ENCODE measurements at places on chromosomes 6 and 20. TPM values are rescaled to one million over a fixed set of nuclear protein-coding genes. Genes with fewer than 3 reads are reported as not detected.

GRCh38 chr6:54920628-54921027 is 74.1 kb downstream of the FAM83B start:
- H3K36me3 ChIP-seq: no peaks in the 10 kb centered on the region
- no peak for DNase-seq
- no peak overlapping the region for H3K4me3 ChIP-seq
- H3K27ac ChIP-seq: no peak overlapping the region
- no peaks in the 10 kb centered on the region for H3K4me1 ChIP-seq

The IL17F gene
- total RNA-seq: not detected

The OTOR gene
- not detected for total RNA-seq

GRCh38 chr20:768426-768978 is at the start of gene SLC52A3:
Gene SLC52A3, minus strand, starts transcription at chr20:768500. Its CDS starts 2,726 bp downstream, at chr20:765774.
- H3K4me3 ChIP-seq: peak within 1 kb of the TSS; percentile 44
- peak; percentile 89 for DNase-seq
- no peaks in the 10 kb centered on the region for H3K4me1 ChIP-seq

GRCh38 chr6:144646093-144647056 is 361.2 kb downstream of the UTRN start:
- H3K27me3 ChIP-seq: no peaks in the 10 kb centered on the region
- H3K27ac ChIP-seq: no peak overlapping the region
- H3K36me3 ChIP-seq: no peaks in the 10 kb centered on the region
- no peak overlapping the region for H3K4me3 ChIP-seq

The RBM24 gene
- total RNA-seq: 10.2 TPM

- H3K36me3 ChIP-seq: no peaks in the 10 kb centered on the region
- no peaks in the 10 kb centered on the region for H3K27me3 ChIP-seq
- H3K4me1 ChIP-seq: no peaks in the 10 kb centered on the region
- no peak overlapping the region for H3K27ac ChIP-seq
These were observed 27.5 kb downstream of the MAN1A1 start for GRCh38 chr6:119322034-119322433.

- no peak overlapping the region for H3K27ac ChIP-seq
These were observed 205.7 kb downstream of the OTOR start for GRCh38 chr20:16953858-16954257.

DNA sequence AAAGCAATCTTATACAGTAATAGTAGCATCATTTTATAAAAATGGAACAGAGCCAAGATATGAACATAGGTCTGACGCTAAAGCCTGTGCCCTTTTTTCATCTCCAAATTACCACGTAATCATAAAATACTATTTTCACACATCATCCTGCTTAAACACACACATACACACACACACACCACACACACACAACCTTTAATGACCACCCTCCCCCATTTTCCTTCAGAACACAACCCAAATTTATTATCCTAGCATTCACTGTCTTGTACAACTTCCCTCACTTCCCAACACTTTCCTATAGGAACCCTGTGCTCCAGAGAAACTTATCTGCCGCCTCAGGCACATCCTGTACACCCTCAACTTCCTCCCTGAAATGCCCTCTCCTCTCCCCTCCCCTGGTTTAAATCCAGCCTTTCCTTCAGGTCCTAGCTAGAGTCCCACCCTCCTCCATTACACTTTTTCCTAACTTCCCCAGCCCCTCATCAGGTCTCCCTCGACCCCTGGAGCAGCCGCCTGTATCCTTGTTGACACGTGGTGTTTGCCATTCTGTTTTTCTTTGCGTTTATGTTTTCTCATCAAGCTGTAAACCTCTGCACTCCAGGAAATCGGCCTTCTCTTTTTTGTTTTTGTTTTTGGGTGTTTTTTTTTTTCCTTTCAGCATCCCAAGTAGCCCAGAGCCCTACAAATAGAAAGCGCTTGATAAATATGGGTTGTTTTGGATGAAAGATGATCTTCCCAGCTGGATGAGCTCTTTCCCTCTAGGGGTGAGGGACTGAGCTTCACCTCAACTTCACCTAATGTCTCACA is 968 bp upstream of the MMP24 start:
- peaks cover 9% of the 10 kb centered on the region for H3K27me3 ChIP-seq
- H3K4me1 ChIP-seq: peaks cover 7% of the 10 kb centered on the region
- H3K27ac ChIP-seq: no peak overlapping the region
- no peak for DNase-seq

DNA sequence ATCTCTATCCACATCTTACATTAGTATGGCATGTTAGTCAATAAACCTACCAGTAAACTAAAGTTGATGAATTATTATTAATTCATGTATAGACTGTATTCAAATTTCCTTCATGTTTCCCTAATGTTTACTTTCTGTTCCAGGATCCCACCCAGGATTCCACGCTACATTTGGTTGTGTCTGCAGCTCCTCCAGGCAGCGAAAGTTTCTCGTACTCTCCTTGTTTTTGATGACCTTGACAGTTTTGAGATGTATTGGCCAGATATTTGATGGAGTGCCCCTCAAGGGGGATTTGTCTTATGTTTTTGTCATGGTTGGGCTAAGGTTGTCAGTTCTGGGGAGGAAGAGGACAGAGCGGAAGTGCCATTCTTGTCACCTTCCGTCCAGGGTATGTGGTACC is 445.2 kb upstream of the CDH4 start:
- no peak overlapping the region for H3K27ac ChIP-seq
- DNase-seq: no peak
- H3K4me1 ChIP-seq: no peaks in the 10 kb centered on the region
- H3K27me3 ChIP-seq: no peaks in the 10 kb centered on the region
- H3K36me3 ChIP-seq: no peaks in the 10 kb centered on the region

The SLC29A1 gene
- total RNA-seq: 45.2 TPM

The C20orf202 gene
- total RNA-seq: 0.55 TPM

- peaks cover 77% of the 10 kb centered on the region for H3K27me3 ChIP-seq
- H3K27ac ChIP-seq: no peak overlapping the region
- peaks cover 9% of the 10 kb centered on the region for H3K4me1 ChIP-seq
- H3K36me3 ChIP-seq: no peaks in the 10 kb centered on the region
- DNase-seq: no peak
These were observed 3.0 kb upstream of the LINC00237 start for GRCh38 chr20:21109144-21109543.

The FRK gene
- 24.3 TPM for total RNA-seq

DNA sequence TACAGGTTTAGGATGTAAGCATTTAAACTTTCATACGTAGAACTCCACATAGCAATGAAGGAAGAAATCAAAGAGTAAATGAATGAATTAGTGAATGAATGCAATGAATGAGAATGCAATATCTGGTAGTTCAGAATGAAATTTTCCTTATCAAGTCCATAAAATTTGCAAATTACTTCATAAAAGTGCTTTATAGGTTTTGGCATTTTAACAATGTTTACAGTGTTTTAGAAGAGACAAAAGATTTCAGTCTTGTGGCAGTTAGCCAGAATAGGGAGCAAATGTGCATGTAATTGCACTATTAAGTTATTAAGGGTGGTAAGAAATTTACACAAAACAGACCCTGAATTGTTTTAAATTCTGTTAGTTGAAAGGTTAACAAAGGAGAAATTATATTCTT is 739.4 kb upstream of the FLRT3 start:
- peaks cover 7% of the 10 kb centered on the region for H3K4me1 ChIP-seq
- no peak for DNase-seq
- H3K27me3 ChIP-seq: peaks cover 4% of the 10 kb centered on the region
- H3K36me3 ChIP-seq: no peaks in the 10 kb centered on the region
- H3K4me3 ChIP-seq: no peak overlapping the region

DNA sequence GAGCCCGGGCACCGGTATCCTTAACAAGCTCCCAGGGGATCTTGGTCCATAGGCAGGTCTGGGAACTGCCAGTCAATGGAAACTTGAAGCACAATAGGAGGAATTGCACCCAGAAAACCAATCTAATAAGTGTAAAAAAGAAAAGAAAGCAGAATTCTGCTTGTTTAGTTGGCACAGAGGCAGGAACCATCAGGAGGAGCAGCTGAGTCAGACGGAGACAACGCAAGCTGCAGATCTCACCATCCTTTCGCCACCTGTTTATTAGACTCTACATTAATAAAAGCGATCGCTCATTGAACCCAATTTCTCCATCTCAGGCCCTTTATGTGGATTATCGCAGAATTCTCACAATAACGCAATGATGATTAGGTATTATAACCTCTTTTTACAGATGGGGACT is 9.8 kb downstream of the ZFP64 start:
- no peaks in the 10 kb centered on the region for H3K36me3 ChIP-seq
- no peaks in the 10 kb centered on the region for H3K27me3 ChIP-seq
- no peak for DNase-seq
- no peak overlapping the region for H3K4me3 ChIP-seq
- H3K27ac ChIP-seq: no peak overlapping the region
- H3K4me1 ChIP-seq: no peaks in the 10 kb centered on the region

- H3K4me3 ChIP-seq: peak overlapping the region; percentile 39
- H3K36me3 ChIP-seq: no peaks in the 10 kb centered on the region
- H3K27me3 ChIP-seq: peaks cover 95% of the 10 kb centered on the region
- peaks cover 26% of the 10 kb centered on the region for H3K4me1 ChIP-seq
- H3K27ac ChIP-seq: peak overlapping the region; percentile 84
These were observed 91.3 kb upstream of the PRDM1 start for GRCh38 chr6:105994591-105995390.

The LRRN4 gene
- 0.48 TPM for total RNA-seq

GRCh38 chr6:164455835-164456234 is 853.6 kb downstream of the C6orf118 start:
- no peaks in the 10 kb centered on the region for H3K27me3 ChIP-seq
- no peaks in the 10 kb centered on the region for H3K36me3 ChIP-seq
- H3K4me3 ChIP-seq: no peak overlapping the region
- H3K4me1 ChIP-seq: no peaks in the 10 kb centered on the region
- no peak for DNase-seq
- no peak overlapping the region for H3K27ac ChIP-seq

DNA sequence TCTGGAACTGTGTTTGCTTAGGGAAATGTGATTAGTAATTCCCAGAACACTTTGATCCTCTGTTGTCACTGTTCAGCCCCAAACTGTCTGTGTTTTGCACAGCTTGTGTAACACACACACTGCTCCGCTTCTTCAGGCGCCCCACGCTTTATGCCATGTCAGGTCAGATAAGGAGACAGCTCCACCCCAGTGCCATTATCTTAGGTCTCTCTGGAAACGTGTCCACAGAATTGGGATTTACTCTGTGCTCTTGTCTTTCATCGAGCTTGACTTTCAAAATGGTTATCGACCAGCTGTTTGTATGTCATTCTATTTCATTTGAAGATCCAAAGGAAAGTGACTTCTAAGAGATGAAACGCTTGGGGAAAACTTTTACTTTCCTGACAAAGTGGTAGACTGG is 106.4 kb upstream of the SSTR4 start:
- no peaks in the 10 kb centered on the region for H3K27me3 ChIP-seq
- H3K36me3 ChIP-seq: no peaks in the 10 kb centered on the region
- no peak overlapping the region for H3K27ac ChIP-seq
- DNase-seq: no peak
- H3K4me3 ChIP-seq: no peak overlapping the region

- no peak overlapping the region for H3K4me3 ChIP-seq
- peak; percentile 71 for DNase-seq
- peak overlapping the region; percentile 61 for H3K27ac ChIP-seq
- H3K4me1 ChIP-seq: peaks cover 9% of the 10 kb centered on the region
These were observed 27.5 kb upstream of the ZBTB22 start for GRCh38 chr6:33344701-33345697.

DNA sequence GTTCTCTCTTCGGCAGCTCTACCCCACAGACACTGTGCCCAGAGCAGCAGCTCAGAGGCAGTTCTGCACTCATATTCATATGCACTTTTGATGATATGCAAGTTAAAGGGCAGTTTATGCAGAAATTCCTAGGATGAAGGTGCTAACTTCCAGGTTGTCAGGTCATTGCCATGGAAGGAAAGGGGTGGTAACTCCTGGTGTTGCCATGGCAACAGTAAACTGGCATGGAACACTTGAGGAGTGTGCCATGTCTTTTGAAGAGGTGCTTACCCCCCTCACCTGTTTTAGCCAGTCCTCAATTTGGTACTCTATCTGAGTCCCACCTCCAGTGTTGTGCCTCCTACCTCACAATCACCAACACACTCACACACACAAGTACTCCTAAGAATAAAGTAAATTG is 539.4 kb upstream of the BTBD3 start:
- H3K4me3 ChIP-seq: no peak overlapping the region
- H3K27me3 ChIP-seq: no peaks in the 10 kb centered on the region
- no peaks in the 10 kb centered on the region for H3K4me1 ChIP-seq

DNA sequence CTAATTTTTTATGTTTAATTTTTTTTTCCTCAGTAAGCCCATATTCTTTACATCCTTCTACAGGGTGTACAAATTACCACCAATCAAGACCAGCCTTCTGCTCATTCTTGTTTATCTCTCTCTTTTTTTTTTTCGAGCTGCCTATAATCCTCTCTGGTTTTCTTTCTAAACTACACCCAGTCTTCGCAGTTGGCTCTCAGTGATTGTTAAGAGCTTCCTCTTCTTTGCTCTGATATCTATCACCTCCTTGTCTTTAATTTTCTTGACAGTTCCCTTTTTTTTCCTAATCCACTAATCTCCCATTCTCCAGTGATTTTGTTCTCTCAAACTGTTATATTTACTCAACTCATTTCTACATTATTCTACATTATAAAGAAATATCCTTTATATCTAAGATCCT is 38.5 kb upstream of the PTPRK start:
- H3K27ac ChIP-seq: no peak overlapping the region
- DNase-seq: no peak
- no peak overlapping the region for H3K4me3 ChIP-seq
- H3K4me1 ChIP-seq: no peaks in the 10 kb centered on the region
- H3K36me3 ChIP-seq: no peaks in the 10 kb centered on the region

The RFX6 gene
- not detected for total RNA-seq

DNA sequence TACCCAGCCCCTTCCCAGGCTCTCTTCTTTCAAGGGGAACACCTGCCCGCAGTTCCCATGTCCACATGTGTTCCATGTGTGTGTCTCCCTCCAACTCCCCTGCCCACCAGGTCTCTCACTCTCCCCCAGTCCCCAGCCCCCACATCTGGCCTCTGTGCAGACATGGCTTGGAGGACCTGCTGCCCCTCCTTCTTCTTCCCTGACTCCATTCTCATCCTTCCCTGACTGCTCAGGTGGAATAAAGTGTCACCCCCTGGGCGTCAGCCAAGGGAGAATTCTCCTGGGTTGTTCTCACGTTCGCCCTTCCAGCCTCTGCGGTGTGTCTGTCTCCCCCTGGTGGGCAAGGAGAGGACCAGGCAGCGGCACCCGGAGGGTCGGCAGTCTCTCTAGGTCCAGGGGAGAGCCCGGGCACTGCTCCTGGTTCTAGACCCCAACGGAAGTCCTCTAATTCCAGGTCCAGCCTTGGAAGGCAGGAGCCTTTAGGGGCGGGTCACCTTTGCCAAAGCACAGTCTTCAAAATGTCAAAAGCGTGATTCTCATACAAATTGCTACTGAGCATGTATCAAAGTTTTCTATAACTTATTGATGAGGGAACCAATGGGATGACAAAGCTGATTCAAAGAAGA is 50.5 kb downstream of the EBF4 start:
- peak; percentile 50 for DNase-seq
- peaks cover 6% of the 10 kb centered on the region for H3K27me3 ChIP-seq
- no peak overlapping the region for H3K27ac ChIP-seq
- H3K4me3 ChIP-seq: no peak overlapping the region

- no peak for DNase-seq
- no peak overlapping the region for H3K4me3 ChIP-seq
- H3K27ac ChIP-seq: no peak overlapping the region
- H3K4me1 ChIP-seq: peaks cover 17% of the 10 kb centered on the region
- no peaks in the 10 kb centered on the region for H3K27me3 ChIP-seq
- H3K36me3 ChIP-seq: no peaks in the 10 kb centered on the region
These were observed 3.0 kb downstream of the CFB start for GRCh38 chr6:31948753-31949413.

The TRIM40 gene
- 14.8 TPM for total RNA-seq

- peak; percentile 23 for DNase-seq
- H3K4me3 ChIP-seq: peak overlapping the region; percentile 46
- peaks cover 42% of the 10 kb centered on the region for H3K27me3 ChIP-seq
These were observed 55.1 kb downstream of the IL20RA start for GRCh38 chr6:136989571-136990241.
